ENCODE measurements at places on chromosomes 2 and 18.

- peak; percentile 6 for DNase-seq
These were observed 20.1 kb downstream of the ZAP70 start for GRCh38 chr2:97733341-97734035.

DNA sequence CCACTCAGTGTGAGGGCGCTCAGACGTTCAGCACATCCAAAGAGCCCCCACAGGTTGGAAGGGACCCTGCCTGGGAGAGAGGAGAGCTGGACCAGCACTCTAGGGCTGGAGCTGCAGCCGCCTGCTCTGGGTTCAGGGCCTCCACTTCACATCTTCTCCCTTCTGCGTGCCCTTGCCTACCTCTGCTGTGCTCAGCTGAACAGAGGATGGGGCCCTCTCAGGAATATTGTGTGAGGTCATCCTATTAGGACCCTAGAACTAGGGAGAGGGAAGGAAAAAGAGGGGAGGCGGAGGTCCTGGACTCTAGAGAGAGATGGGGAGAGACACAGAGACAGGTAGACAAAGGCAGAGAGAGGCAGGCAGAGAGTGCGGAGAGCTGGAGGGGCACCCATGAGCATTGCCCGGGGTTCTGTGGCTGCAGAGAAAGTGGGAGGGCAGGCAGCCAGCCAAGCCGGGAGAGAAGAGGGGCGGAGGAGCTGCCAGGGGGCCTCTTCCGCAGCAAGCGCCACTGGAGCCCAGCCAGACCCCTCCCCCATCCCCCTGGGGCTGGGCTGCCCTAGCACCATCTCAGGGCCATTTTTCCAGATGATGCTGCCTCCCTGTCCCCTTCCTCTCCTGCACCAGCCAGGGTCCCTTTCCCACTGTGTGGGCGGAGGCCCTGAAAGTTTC, 8.3 kb upstream of the TNS1 start:
- DNase-seq: no peak

DNA sequence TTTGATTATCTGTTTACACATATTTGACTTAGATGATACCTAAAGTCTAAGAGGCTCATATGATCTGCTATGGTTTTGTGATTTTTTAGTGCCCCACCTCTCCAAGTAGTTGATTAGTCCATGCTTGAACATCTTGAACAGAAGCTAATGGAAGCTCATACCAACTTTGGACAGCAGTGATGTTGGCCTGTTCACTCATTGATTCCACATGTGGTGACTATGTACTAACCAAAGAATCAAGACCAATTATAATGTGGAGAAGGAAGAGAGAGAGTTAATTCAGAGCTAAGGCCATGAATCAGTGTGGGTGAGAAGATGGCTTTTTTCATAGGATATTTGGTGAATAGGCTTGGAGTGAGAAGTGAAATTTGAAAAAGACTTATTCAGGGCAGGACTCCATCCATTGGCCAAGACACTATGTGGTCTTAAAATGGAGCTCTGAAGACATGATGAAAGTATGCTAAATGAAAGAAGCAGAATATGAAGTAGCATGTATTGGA, 178.3 kb upstream of the TWIST2 start:
- no peak for DNase-seq

- DNase-seq: no peak
These were observed 44.4 kb upstream of the LRRTM4 start for GRCh38 chr2:77566582-77566981.

DNA sequence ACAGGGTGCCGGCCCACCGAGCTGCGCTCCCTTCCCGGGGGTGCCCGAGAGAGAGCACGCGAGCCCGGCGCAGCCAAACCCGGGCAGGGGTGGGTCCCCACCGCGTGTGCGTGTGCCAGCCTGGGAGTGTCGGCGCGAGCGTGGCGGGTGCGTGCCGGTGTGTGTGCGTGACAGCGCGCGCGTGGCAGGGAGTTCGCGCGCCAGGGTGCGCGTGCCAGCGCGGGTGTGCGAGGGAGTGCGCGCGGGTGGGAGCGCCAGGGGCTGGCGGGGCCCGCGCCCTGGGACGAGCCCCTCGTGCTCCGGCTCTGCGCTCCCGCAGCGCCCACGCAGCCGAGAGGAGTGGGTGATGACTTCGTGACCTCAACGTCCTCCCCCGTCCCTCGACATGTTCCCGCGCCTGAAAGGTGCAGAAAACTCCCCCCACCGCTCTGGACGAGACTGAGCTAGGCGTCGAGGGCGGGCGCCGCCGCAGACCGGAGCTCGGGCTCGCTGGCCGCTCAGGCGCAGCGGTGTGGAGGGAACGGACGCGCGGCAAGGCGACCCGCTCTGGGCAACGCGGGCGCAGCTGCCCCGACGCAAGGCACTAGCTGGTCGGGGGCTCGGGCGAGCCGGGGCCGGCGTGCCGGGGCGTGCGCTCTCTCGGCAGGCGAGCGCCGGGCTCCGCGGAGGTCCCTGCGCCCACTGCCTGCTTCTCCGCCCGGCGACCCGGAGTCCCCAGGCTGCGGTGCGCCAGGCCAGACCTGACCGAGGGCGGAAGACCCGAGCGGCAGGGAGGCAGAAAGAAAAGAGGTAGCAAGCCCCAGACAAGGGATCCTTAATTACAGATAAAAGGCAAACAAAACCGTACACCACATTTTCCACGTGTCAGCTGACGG, 582.8 kb downstream of the ZEB2 start:
- peak; percentile 21 for DNase-seq

GRCh38 chr18:37254236-37254754, 311.3 kb downstream of the CELF4 start:
- no peak for DNase-seq

- DNase-seq: no peak
These were observed 26.0 kb downstream of the ATP9B start for GRCh38 chr18:79095216-79095615.

DNA sequence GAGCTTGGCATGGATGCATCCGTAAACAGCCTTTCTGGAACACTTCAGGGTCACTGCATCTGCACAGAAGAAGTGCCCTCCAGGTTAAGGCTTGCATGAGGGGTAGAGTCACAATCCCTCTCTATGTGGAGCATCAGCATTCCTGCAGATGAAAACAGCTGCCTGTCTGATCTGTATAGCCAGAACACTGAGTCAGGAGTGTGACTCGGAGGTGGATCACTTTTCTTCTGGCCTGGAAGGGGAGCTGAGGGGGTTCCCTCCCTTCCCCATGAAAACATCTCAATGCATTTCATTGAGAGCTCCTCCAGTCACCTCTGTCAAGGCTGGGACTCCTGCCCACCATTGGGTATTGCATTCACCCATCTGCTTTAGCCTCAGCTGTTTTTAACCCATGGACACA, 72.5 kb upstream of the SERPINE2 start:
- no peak for DNase-seq

- DNase-seq: no peak
These were observed 56.1 kb downstream of the LHCGR start for GRCh38 chr2:48699348-48699930.

DNA sequence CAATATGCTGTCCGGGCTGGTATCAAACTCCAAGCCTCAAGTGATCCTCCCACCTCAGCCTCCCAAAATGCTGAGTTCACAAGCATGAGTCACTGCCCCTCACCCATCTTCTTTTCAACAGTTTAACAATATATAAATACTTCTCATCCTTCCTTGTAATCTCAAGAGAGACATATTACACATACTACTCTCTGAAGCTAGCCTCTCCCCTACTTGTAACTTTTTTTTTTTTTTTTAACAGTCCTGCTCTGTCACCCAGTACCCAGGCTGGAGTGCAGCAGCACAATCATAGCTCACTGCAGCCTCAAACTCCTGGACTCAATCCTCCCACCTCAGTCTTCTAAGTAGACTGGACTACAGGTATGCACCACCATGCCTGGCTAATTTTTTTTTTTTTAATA, 5.7 kb downstream of the GFPT1 start:
- no peak for DNase-seq
